ENCODE measurements at places on chromosomes 6 and 20.

GRCh38 chr6:154930451-154930851 is 64.7 kb upstream of the TIAM2 start:
- DNase-seq = no peak

DNA sequence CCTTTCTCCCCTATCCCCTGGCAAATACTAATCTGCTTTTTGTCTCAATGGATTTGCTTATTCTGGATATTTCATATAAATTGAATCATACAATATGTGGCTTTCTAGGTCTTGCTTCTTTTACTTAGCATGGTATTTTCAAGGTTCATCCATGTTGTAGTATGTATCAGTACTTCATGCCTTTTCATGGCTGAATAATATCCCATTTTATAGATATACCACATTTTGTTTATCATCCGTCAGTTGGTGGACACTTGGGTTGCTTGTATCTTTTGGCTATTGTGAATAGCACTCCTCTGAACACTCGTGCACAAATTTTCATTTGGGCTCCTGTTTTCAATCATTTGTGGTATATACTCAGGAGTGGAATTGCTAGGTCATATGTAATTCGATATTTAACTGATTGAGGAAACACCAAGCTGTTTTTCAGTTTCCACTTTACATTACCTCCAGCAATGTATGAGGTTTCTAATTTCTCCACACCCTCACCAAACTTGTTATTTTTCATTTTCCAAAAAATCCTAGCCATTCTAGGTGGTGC is 30.5 kb upstream of the RIPPLY2 start:
- DNase-seq = no peak

DNA sequence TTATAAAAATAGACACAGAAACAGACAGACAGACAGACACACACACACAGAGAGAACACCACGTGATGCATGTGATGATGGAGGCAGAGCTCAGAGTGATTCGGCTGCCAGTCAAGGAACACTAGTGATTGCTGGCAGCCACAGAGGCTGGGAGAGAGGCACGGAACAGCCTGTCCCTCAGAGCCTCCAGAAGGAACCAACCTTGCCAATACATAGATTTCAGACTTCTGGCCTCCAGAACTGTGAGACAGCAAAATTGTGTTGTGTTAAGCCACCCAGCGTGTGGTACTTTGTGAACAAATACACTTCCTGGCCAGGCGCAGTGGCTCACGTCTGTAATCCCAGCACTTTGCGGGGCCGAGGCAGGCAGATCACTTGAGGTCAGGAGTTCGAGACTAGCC is 9.5 kb upstream of the PARD6B start:
- DNase-seq = no peak

DNA sequence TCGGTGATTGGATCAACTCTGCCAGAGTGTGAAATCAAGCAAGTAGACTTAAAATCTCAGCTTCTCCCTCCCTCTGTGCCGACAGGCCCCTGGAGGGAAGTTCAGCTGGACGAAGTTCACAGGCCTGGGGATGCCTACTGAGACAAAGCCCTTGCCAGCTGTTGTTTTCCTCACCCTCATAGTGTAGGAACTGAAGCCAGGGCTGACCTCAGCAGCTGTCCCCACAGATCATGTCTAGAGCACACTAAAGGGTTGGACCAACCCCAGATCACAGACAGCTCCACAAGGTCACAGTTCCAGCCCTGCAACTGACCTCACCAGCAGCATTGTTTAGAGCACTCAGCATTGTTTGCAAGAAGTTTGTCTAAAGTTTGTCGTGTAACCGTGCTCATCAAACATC is 261.9 kb upstream of the ECI2 start:
- DNase-seq = no peak

DNA sequence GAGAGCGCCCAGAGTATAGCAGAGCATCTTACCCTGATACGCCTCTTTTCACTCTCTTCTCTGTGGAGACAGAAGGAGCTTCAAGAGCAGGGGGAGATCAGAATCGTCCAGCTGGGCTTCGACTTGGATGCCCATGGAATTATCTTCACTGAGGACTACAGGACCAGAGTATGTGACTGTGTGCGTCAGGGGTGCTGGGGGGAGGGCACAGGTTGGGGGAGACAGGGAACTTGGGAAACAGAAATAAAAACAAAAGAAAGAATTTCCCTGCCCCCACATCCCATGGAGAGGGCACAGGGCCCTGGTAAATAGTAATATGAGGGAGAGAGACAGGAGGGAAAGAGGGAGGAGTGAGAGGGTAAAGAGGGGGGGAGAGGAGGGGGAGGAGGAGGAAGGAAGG is 3.0 kb upstream of the C4A start:
- no peak for DNase-seq

DNA sequence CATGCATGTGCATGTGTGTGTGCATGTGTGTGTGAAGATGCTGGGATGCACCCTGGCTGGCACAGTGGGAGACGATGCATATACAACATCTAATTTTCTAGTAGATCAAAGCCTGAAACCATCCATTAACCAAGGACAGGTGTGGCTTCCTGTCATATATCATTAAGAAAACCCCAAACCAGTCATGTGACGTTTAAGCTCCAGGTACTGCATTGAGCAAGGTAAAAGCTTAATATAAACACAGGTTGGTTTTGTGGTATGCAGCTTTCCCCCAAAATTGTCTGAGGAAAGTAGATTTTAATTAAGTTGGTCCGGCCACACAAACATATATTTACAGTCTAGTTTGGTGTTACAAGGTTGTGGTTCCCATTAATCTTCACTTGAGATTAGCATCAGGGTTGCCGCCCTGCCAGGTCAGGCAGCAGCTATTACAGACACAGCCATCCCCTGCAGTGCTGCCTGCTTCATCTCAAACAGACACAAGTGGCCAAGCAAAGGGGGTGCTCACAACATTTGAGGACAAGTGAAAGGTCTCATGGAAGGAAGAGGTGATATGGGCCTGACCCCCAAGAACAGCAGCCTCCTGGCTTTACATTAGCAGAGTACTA is 48.6 kb upstream of the NAA20 start:
- no peak for DNase-seq

GRCh38 chr6:132198040-132198439 is 203.2 kb downstream of the MOXD1 start:
- DNase-seq = no peak

GRCh38 chr20:4297127-4297826 is 281.9 kb upstream of the RNF24 start:
- DNase-seq = no peak

GRCh38 chr20:41643504-41643938 is 25.3 kb upstream of the CHD6 start:
- no peak for DNase-seq

DNA sequence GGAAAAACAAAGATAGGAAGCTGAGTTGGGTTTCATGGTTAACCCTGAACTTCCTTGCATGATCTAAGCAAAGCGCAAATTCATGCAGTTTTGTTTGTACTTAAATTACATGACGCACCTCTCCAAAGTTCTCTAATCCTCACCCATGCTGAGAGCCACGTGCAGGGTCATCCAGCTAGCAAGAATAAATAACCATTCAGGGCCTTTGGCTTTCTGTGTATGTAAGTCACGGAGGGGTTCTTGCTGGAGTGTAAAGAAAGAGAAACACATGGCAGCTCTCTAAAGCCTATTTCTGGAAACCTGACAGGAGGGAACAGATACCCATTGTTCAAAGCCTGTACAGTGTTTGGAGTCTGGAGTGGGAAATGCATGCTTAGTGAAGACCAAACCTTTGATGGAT is 171.7 kb upstream of the CCN2 start:
- DNase-seq = no peak

GRCh38 chr6:141580988-141581552 is 551.7 kb upstream of the GJE1 start:
- DNase-seq = no peak

- no peak for DNase-seq
Measured at GRCh38 chr6:96156425-96156824, 140.7 kb downstream of the FUT9 start.

- DNase-seq = no peak
Measured at GRCh38 chr6:14757418-14757817, 488.5 kb upstream of the JARID2 start.

DNA sequence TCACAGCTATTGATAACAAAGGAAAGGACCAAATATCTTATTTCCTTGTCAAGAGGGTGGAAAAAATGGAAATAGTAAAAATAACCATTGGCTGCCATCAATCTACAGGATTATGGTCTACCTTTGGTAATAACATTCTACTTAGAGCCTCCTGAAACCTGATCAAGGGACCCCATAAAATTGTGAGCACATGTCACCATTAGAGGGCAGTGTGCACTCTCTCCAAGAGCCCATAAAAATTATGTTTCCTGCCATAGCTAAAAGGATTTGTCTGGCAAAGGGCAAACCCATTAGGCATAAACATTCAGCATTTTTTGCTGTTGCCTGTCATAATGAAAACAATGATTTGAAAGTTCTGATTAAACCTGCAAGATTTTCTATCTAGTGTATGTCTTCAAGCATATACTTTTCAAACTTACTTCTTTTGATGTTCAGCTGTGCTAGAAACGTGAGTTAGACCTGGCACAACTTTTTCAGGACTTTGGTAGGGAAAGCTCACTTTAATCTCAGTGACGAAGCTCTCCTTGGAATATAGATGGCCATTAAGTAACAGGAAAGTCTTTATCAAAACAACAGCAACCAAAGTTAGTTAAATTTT is 120.7 kb upstream of the ZFP64 start:
- DNase-seq = no peak

- no peak for DNase-seq
Measured at GRCh38 chr6:23179994-23180393, 610.6 kb downstream of the HDGFL1 start.

DNA sequence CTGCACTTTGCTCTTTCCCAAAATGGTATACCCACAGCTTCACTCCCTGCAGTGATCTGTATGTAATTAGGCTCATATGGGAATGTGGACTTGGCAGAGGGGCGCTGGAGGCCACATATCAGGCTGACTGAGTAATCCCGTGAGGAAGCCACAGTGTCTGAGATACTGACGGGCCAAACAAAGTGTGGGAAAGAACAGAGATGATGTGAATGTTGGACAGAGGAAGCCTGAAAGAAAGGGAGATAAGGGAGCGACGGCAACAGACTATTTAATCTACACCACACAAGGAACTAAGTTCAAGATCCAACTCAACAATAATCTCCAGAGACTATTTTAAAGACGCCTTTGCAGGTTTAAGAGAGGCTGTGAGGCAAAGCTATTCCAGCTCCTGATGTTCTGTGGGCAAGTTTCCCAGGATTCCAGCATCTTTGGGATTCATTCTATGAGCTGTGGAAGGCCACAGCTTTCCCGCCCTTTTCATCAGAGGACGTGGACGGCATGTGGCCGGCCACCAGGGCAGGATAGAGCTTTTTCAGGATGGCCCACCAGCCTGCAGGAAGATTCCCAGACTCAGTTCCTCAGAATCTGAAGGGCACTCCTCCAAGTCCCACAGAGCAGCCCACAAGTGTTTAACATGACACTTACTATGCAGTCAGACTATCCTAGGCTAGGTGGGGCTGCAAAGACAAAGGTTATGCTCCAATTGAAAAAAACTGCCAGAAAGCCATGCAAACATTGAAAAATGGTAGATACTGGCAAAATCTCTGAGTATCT is 237.5 kb downstream of the ATXN1 start:
- no peak for DNase-seq

DNA sequence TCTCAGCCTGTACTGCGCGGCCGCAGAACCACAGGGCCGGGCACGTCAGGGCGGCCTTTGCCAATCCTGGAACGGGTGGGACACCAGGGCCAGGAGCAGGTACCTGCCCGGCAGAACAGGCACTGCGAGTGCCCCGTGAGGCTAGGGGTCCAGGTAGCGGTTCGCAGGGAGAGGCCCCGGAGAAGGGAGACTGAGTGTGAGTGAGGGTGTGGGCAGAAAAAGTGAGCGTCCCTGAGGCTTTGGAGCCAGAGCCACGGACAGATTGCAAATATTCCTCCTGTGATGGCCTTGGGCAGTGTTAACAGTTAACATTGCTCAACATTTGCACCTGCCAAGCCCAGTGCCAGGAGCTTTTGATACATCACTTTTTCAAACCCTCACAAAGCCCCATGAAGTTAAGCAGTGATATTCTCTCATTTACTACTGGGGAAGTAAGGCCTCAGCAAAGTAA is 491 bp downstream of the GNMT start:
- DNase-seq = no peak

- no peak for DNase-seq
Measured at GRCh38 chr6:28335040-28335563, 846 bp downstream of the ZSCAN31 start.

DNA sequence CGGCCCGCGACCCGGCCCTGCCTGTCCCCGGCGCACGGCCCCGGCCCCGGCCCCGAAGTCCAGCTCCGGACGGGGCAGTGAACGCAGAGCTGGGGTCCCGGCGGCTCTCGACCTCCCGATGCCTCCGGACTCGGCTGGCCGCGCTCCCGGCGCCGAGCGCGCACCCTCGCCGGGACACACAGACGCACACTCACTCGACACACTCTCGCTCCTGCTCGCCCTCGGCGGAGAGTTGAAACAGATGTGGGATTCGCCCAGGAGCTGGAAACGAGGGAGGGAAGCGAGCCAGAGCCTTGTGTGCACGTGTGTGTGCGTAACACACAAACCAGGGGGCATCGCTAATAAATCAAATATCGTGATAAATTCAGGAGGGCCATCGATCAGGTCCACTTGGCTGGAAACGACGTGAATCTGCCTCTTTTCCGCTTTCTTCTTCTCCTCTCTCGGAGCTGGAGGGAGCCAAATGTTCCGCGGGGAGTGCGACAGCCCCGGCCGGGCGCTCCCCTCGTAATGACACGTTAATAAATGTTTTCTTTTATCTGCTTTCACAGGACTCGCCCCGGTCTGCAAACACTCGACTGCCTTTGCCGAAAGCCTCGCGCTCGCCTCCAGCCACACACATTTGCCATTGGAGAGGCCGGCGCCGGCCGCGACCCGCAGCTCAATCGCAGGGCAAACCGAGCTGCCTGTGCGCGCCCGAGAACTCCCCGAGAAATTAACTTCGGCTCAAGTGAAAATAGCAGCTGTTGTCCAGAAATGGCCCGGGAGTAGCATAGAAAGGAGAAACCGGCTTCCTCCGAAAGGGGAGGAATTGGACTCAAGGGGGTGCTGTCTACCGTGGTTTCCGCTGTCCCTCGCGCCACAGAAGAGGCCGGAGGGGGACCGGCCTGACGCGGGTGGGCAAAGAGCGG is 828 bp upstream of the SULF2 start:
- no peak for DNase-seq

DNA sequence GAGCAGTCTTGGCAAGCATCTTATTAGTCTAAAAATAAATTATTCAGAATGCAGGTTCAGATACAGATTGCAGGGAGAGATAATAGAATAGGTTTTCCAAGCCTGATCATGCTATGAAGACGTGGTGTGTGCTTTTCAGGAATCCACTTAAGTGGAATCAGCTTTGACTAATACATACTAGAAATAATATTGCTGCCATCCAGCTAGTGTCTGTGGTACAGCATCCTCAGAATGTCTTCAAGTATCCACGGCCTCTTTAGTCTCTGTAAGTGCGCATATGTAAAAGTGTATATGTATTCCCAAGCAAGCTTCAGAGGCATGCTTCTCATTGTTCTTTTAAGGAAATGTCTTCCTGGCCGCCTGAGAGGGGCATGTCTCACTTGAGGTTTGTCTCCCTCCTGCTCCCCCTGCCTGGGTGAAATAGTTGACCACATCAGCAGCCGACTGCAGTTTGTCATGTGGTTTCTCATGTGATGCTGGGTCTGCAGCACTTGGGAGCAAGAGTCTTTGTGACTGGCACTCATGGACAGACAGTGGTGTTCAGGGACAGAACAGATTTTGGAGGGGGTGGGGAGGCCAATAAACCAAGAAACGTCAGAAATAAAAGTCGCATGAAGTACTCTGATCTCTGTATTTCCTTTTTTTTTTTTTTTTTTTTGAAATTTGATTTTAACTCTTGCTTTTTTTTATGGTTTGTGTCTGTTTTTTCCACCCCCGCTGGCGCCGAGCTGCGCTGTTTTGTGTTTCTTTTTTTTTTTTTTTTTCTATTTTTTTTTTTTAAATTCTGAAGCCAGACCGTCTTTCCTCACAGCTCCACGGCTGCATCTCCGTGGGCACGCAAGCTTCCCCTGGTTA is 150.8 kb downstream of the PRL start:
- DNase-seq = no peak

Measured in activated gamma-delta T cell (primary cell).